Choroid plexus epithelial cell (primary cell): ENCODE measurements at places on chromosomes 12 and 14.

DNA sequence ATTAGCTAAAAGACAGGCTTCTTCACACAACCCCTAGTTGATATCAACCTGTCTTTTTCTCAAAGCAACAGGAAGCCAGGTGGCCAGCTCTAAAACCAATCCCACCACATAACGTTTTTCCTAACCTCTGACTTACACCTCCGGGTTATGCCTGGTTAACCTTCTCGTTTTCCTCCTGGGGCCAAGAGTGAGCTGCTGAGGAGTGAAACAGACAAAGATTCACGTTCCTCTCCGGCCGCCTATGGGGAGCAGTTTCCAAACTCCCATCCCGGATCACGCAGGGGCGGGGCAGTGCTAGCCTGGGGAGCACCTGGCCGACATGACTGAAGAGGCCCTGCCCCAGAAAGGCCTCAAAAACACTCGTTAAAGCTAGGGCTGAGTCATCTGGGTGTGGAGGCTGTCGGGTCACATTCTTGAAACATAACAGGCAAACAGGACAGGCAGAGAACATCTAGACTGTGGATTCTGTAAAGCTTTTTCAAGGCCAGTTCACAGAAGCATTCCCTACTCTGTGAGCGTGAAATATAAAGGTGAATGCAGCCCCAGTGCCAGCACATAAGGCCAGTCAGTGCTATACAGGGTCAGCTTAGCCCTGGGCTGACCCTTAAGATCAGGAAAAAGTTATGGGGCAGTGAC is 25.9 kb upstream of the LGALS3 start:
- peak; percentile 98 for DNase-seq

- peak; percentile 6 for DNase-seq
Observed at GRCh38 chr14:50452296-50452695, 55.6 kb upstream of the CDKL1 start.

DNA sequence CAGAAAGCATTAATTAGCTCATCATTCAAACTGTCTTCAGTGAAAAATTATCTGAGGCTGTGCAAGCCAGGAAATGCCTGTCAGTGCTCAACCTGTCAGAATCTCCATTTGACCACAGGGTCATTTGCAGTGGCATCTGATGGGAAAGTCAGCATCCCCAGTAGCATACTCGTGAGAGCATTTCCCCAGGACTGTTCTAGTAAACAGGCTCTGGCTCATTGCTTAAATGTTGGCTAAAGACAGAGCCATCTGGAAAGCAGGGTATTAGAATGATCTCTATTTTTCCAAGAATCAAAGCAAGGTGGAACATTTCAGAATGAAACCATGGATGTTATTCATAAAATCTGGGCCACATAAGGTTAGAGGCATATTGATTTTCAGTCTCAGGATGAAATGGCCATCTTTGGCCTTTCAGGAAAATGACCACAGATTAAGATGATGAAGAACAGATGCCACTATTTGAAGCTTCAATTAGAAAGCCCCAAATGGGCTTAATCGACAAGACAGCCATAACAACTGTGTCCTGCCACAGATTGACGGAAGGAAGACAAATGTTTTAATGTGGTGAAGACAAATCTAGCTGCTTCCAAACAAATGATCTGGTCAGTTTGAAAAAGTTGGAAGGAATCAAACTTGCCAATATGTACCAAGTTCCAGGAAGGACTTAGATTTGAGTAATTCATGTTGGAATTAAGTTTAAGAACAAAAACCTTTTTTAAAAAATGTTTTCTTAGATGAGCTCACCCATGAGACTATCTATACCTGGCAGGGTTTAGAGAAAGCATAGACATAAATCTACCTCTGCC is 94.0 kb upstream of the FAR2 start:
- DNase-seq, result peak; percentile 49

- DNase-seq, result no peak
Observed at GRCh38 chr12:24133384-24133783, 183.9 kb upstream of the SOX5 start.

- DNase-seq, result peak; percentile 75
Observed at GRCh38 chr14:34322940-34323418, 139.1 kb downstream of the SPTSSA start.

DNA sequence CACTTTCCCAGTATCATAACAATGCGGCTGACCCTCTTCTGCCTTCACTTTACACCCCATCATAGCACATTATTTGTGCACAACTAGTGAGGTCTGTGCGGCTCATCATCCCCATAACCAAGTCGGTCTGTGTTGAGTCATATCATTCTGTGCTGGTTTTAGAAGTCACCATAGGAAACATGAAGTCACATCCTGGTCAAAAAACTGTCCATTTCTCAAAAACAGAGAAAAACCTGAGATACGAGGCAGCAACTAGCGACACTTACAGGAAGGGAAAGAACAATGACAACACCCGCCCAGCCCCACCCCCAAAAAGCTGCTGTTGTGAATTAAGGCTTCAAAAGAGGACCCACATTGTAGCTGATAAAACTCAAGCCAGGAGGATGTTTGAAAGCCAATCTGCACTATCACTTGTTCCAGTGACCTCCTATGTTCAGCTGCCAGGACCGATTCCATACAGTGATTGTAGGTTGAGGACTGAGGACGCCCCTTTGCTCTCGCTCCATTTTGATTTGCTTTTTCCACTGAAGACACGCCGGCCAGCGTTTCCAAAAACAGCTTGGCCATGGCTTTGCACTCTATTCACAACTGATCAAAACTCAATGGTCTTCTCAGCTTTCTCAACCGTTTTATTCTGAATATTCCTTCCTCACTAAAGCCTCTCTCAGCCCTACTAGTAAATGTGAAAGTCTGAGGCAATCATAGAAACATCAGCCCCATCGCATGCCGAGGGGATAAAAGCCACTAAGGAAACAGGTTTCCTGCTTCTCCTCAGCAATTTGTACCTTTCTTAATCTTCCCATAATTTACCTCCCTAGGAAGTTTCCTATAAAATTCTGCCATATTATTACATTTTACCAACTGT is 87.5 kb downstream of the DUSP16 start:
- DNase-seq, result peak; percentile 17

DNA sequence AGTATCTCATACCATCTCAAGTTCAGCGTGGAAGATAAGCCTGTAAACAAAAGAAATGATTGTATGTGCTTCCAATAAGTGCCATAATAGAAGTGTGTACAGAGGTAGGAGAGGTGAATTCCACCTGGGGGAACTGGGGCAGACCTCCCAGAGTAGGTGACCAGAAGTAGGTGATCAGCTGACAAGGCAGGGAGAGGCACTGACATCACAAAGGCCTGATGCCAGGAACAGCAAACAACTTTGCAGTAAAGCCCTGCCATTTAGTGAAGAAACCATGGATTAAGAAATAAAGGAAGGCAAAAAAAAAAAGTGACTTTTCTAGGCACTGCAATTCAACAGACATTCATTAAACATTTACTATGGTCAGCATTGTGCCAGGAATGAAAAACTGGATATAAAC is 31.1 kb downstream of the NR1H4 start:
- DNase-seq, result peak; percentile 11

- no peak for DNase-seq
Observed at GRCh38 chr12:68798882-68799234, 9.1 kb upstream of the MDM2 start.
